ENCODE measurements at places on chromosomes 6 and 20.
A peak's percentile ranks its signal among the peaks of the same experiment; 100 is the strongest.

DNA sequence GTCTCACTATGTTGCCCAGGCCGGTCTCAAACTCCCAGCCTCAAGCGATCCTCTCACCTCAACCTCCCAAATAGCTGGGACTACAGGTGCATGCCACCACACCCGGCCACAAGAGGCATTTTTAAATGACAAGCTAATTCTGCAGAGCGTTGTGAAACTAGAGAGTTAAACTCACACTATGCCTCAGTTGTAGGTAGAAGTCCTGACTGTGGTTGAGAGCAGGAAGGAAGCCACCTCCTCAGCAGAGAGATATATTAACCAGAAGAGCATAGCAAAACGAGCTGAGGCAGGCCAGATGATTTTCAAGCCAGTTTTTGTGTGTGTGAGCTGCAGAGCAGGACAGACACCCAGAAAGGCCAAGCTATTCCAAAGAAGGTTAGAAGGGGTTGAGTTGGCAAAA is 150.3 kb downstream of the MBOAT1 start:
- H3K4me1 ChIP-seq, result no peaks in the 10 kb centered on the region
- H3K4me3 ChIP-seq, result no peak overlapping the region
- DNase-seq, result no peak
- H3K27ac ChIP-seq, result no peak overlapping the region
- H3K36me3 ChIP-seq, result no peaks in the 10 kb centered on the region

DNA sequence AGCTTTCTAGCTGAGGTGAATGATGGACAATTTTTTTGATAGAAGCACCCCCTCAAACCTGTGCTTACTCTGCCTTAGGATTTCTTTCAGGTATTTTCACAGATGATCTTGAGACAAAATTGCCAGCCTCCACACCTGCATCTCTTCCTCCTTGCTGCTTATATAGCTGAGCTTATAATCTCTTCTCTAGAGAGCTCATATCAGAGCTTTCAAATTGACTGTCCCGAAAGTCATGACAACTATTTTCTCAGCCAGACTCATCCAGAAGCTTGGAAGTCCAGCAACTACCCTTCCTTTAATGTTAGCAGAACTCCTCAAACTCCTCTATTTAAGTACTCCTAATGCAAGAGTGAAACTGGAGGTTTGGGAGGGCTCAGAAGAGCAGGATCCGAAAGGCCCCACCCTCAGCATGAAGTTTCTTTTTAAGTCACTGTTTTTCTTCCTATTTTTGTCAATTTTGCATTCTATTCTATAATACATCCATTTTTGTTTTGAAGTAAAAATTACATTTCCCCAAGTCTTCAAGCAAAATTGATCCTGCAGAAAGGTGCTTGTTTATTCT is 12.7 kb downstream of the CGA start:
- no peak overlapping the region for H3K4me3 ChIP-seq
- peaks cover 8% of the 10 kb centered on the region for H3K27me3 ChIP-seq
- no peak overlapping the region for H3K27ac ChIP-seq

DNA sequence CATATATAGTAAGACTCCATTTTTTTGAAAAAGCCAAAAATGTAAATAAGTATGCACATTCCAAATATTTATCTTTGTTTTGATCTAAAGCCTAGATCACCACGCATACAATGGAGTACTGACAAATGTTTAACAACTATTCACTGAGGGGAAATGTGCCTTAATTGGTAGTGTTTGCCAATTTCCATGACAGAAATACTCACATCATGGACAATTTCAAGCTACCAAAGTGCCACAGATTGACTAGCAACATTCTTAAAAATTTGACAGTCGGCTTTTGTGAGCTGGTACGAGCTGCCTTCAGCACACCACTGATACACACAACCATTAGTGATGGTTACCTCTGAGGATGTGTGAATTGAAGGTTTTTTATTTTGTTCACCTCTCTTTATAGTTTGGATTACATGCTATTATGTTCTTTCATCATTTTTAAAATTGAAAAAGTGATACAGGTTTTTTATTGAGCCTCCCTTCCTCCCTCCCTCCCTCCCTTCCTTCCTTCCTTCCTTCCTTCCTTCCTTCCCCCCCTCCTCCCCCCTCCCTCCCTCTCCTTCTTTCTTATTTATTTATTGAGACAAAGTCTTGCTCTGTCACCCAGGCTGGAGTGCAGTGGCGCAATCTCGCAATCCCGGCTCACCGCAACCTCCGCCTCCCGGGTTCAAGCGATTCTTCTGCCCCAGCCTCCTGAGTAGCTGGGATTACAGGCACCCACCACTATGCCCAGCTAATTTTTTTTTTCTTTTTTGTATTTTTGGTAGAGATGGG is 19.2 kb downstream of the SMPDL3A start:
- DNase-seq, result no peak
- no peak overlapping the region for H3K4me3 ChIP-seq
- no peaks in the 10 kb centered on the region for H3K27me3 ChIP-seq
- no peak overlapping the region for H3K27ac ChIP-seq

DNA sequence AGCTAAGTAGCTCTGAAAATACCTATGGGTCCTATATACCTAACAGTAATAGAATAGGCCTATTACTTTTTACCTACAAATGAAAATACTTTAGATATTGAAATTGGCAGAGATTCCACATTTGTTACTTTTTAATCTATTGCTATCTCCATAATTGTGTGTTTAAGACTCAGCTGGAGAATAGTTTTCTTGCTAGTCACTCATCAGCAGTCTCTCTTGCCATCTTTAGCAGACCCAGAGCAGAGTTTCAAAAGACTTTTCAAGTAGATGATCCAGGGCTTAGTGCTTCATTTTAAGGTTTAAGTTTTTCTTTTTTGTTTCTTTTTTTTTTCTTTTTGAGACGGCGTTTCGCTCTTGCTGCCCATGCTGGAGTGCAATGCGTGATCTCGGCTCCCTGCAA is 12.9 kb downstream of the ANKS1A start:
- no peak overlapping the region for H3K27ac ChIP-seq
- no peaks in the 10 kb centered on the region for H3K27me3 ChIP-seq
- H3K4me1 ChIP-seq, result peaks cover 5% of the 10 kb centered on the region

- H3K27me3 ChIP-seq, result no peaks in the 10 kb centered on the region
- H3K36me3 ChIP-seq, result peaks cover 83% of the 10 kb centered on the region
- no peak for DNase-seq
- H3K27ac ChIP-seq, result peak overlapping the region; percentile 63
Measured at GRCh38 chr20:34998331-34998950, 42.8 kb downstream of the MYH7B start.

DNA sequence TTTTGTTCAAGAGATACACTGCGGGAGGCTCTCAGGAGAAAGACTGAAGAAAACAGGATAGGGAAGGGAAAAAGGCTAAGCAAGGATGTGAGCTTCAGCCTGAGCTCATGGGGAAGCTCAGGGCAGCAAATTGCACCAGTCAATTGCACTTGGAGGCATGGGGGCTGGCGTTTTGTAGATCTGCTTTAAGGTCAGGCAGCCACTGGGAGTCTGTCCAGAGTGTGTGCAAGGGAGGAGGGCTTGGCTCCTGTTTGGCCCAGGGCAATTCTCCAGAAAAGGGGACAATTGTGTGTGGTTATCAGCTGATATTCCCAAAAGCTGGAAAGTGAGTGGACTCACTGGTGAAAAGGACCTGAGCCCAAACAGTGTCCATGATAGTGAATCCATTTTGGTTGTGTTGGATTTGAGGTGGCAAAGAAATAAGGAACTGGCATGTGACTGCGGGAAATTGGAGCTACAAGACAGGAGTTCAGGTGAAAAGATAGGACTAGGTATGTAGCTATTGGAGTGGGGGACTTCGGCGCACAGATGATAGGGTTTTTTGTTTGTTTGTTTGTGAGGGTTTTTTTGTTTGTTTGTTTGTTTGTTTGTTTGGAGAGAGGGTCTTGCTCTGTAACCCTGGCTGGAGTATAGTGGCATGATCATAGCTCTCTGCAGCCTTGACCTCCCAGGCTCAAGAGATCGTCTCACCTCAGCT is 22.3 kb upstream of the IER3 start:
- DNase-seq, result no peak
- H3K27me3 ChIP-seq, result peaks cover 12% of the 10 kb centered on the region
- H3K27ac ChIP-seq, result peak overlapping the region; percentile 82
- H3K4me3 ChIP-seq, result peak overlapping the region; percentile 23
- no peaks in the 10 kb centered on the region for H3K36me3 ChIP-seq

- no peak overlapping the region for H3K27ac ChIP-seq
- no peaks in the 10 kb centered on the region for H3K36me3 ChIP-seq
- peaks cover 8% of the 10 kb centered on the region for H3K4me1 ChIP-seq
- no peak for DNase-seq
Measured at GRCh38 chr20:19631410-19631809, 126.6 kb upstream of the RIN2 start.

- H3K4me1 ChIP-seq, result peaks cover 11% of the 10 kb centered on the region
- no peaks in the 10 kb centered on the region for H3K27me3 ChIP-seq
- DNase-seq, result no peak
- H3K4me3 ChIP-seq, result no peak overlapping the region
- peak overlapping the region; percentile 5 for H3K27ac ChIP-seq
Measured at GRCh38 chr20:37994512-37994911, 38.7 kb downstream of the TTI1 start.

GRCh38 chr6:168596344-168596743 is 155.4 kb downstream of the SMOC2 start:
- H3K4me1 ChIP-seq, result no peaks in the 10 kb centered on the region
- DNase-seq, result no peak
- no peaks in the 10 kb centered on the region for H3K36me3 ChIP-seq
- H3K4me3 ChIP-seq, result no peak overlapping the region

- peaks cover 74% of the 10 kb centered on the region for H3K4me1 ChIP-seq
- peak overlapping the region; percentile 99 for H3K27ac ChIP-seq
- no peaks in the 10 kb centered on the region for H3K27me3 ChIP-seq
- peak overlapping the region; percentile 88 for H3K4me3 ChIP-seq
Measured at GRCh38 chr6:142885182-142885867, 59.7 kb downstream of the HIVEP2 start.

DNA sequence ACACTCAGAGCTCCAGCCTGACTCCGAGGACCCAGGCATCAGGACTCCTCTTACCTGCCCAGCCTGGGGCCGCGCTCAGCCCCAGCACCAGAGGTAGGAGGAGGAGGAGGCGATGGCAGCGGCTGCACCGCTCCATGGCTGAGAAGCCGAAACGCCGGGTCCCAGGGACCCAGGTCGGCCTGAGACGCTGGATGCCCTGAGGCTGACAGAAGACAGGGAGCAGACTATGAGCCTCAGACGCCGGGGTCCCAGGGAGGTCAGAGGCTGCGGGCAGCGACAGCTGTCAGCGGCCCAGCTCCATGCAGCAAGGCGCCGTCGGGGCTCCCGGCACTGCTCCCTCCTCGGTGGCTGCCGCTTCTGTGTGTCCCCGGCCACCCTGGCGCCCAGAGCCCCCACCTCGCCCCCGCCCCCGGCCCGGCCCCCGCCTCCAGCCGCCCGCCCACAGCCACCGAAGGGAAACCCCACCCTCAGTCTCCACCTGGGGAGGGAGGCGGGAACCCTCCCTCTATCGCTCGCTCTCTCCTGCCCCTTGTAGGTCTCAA is at the start of gene COL11A2:
Gene COL11A2, minus strand, starts transcription at position 363 of the 542 bp plus-strand sequence. Its CDS starts 227 bp downstream, at position 136.
- peak within 1 kb of the TSS; percentile 56 for H3K27ac ChIP-seq
- H3K4me3 ChIP-seq, result peak within 1 kb of the TSS; percentile 82
- H3K27me3 ChIP-seq, result peaks cover 32% of the 10 kb centered on the region
- H3K4me1 ChIP-seq, result peaks cover 47% of the 10 kb centered on the region
- no peak for DNase-seq

DNA sequence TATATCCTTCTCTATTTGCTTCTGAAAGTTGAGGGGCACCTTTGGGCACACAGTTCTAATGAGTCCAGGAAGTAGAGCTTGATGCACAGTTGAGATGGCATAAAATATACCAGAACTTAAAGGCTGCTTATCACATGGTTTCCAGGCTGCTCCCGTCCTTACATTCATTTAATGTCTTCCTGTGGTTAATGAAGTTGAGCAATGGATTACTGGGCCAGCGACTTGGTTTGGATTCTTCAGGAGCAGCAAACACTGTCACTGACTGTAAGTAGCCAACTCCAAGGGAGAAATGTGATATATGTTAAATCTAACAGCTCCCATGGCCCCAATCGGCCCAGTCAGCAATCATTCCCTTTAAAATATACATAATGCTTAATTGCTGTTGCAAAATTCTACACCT is 9.0 kb upstream of the TSHZ2 start:
- H3K27me3 ChIP-seq, result peaks cover 23% of the 10 kb centered on the region
- no peak for DNase-seq
- no peak overlapping the region for H3K27ac ChIP-seq
- H3K4me1 ChIP-seq, result no peaks in the 10 kb centered on the region
- no peak overlapping the region for H3K4me3 ChIP-seq

DNA sequence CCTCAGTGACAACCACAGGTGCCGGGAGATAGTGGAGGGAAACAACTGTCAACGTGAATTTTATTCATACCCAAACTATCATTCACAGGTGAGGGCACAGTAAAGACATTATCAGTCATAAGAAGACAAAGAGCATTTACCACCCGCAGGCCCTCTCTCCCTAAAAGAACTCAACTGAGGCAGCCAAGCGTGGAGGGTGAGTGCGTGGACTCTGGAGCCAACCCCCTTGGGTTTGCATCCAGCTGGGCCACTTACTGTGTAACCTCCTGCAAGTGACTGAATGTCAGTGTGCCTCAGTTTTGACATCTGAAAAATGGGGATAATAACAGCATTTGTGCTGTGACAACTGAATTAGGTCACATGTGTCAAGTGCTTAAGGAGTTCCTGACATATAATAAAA is 70.6 kb upstream of the KCNK16 start:
- peak; percentile 81 for DNase-seq
- H3K4me1 ChIP-seq, result peaks cover 59% of the 10 kb centered on the region
- peaks cover 8% of the 10 kb centered on the region for H3K36me3 ChIP-seq
- peaks cover 5% of the 10 kb centered on the region for H3K27me3 ChIP-seq
- peak overlapping the region; percentile 35 for H3K4me3 ChIP-seq
- H3K27ac ChIP-seq, result peak overlapping the region; percentile 91

DNA sequence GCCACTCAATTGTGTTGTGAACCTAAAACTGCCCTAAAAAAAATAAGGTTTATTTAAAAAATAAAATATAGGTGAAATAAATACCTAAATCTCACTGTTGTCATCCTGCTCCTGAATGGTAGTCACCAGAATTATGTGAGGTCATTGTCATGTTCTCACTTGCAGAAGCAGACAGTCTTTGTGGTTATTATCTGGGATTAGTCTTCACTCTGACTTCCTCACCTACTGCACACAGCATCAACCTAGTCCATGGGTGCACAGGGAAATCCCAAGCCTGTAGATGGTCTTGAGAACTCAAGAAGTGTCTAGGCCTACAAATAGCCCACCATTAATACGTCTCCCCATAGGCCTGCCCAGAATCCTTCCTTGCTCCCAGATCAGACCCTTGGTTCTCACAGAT is 97.0 kb downstream of the FOXF2 start:
- H3K36me3 ChIP-seq, result no peaks in the 10 kb centered on the region
- H3K27ac ChIP-seq, result no peak overlapping the region
- no peaks in the 10 kb centered on the region for H3K27me3 ChIP-seq
- peaks cover 6% of the 10 kb centered on the region for H3K4me1 ChIP-seq

GRCh38 chr6:170057961-170058877 is 232.7 kb downstream of the DLL1 start:
- DNase-seq, result no peak
- no peaks in the 10 kb centered on the region for H3K36me3 ChIP-seq
- no peak overlapping the region for H3K4me3 ChIP-seq
- peaks cover 15% of the 10 kb centered on the region for H3K27me3 ChIP-seq

Measured in stimulated activated naive B cell treated with anti-CD40 and anti-IgM and Interleukin-4, amounts not matched to agents 10 μg/mL and 1 μg/mL and 100 μg/mL, for 72 hours (primary cell).